ENCODE measurements at places on chromosomes 3 and 15. TPM values are rescaled to one million over a fixed set of nuclear protein-coding genes. Genes with fewer than 3 reads are reported as not detected.
A peak's percentile ranks its signal among the peaks of the same experiment; 100 is the strongest.

Gene CCDC13
- total RNA-seq = 1.3 TPM

GRCh38 chr3:44554626-44555592 lies at the start of gene ZKSCAN7:
Gene ZKSCAN7, plus strand, starts transcription at chr3:44555193. Its CDS starts 1,855 bp downstream, at chr3:44557048.
- H3K27me3 ChIP-seq = no peaks in the 10 kb centered on the region
- no peak for DNase-seq
- peak within 1 kb of the TSS; percentile 76 for H3K27ac ChIP-seq
- peak within 1 kb of the TSS; percentile 58 for H3K4me3 ChIP-seq

- H3K4me3 ChIP-seq = no peak overlapping the region
- H3K36me3 ChIP-seq = no peaks in the 10 kb centered on the region
- H3K4me1 ChIP-seq = peaks cover 7% of the 10 kb centered on the region
- no peak overlapping the region for H3K27ac ChIP-seq
Measured at GRCh38 chr3:52322466-52322865, 6.3 kb downstream of the DNAH1 start.

DNA sequence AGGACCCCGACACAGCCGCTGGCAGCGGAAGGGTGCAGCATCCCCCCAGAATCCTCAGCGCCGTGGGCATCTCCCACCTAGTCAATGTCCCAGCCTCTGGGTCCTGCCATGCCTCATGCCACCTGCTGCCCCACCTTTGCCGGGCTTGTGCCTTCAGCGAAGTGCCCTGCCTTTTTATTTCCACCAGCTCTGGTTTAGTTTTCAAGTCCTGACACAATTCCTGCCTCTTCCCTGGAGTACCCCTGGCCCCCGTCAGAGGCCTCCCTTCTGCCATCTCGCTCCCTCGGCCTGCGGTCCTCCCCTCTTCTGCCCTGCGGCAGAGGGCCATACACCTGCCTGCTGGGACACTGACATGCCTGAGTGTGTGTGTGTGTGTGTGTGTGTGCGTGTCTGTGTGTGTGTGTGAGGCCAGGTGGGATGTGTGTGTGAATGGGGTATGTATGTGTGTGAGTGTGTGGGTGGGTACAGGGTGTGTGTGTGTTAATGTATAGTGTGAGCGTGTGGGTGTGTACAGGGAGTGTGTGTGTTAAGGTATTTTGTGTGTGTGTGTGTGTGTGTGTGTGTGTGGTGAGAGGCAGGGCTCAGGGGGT lies 129.9 kb downstream of the SMAD6 start:
- no peak overlapping the region for H3K4me3 ChIP-seq
- no peak overlapping the region for H3K27ac ChIP-seq
- H3K27me3 ChIP-seq = peaks cover 4% of the 10 kb centered on the region
- H3K4me1 ChIP-seq = no peaks in the 10 kb centered on the region
- H3K36me3 ChIP-seq = no peaks in the 10 kb centered on the region

GRCh38 chr15:69319384-69320375 lies 21.0 kb downstream of the PAQR5 start:
- H3K36me3 ChIP-seq = no peaks in the 10 kb centered on the region
- DNase-seq = no peak
- no peak overlapping the region for H3K27ac ChIP-seq

Gene TTC23
- 12.1 TPM for total RNA-seq

DNA sequence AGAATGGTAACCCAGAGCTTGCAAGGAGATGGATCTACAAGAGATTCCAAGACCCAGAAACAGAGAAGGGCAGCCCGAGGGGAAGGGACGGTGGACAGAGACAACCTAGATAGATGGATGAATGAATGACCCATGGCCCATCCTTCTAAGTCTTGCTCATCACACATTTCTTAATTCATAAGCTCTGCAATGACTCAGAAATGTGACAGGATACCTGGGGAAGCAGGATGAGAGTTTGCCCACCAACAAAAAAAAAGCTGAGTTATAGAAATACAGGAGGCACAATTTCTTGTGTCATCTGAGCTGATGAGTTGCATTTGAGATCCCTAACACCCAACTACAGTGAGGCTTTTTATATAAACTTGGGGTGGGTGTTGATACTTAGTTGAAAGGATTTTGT lies 76.6 kb downstream of the CNTN3 start:
- H3K27me3 ChIP-seq = no peaks in the 10 kb centered on the region
- H3K4me3 ChIP-seq = no peak overlapping the region
- no peak overlapping the region for H3K27ac ChIP-seq
- no peaks in the 10 kb centered on the region for H3K4me1 ChIP-seq

Gene HTD2
- total RNA-seq = 4.5 TPM

- no peak for DNase-seq
- no peaks in the 10 kb centered on the region for H3K4me1 ChIP-seq
- no peak overlapping the region for H3K4me3 ChIP-seq
Measured at GRCh38 chr15:64275934-64276333, 80.0 kb downstream of the CSNK1G1 start.

Gene UNC13C
- not detected for total RNA-seq

DNA sequence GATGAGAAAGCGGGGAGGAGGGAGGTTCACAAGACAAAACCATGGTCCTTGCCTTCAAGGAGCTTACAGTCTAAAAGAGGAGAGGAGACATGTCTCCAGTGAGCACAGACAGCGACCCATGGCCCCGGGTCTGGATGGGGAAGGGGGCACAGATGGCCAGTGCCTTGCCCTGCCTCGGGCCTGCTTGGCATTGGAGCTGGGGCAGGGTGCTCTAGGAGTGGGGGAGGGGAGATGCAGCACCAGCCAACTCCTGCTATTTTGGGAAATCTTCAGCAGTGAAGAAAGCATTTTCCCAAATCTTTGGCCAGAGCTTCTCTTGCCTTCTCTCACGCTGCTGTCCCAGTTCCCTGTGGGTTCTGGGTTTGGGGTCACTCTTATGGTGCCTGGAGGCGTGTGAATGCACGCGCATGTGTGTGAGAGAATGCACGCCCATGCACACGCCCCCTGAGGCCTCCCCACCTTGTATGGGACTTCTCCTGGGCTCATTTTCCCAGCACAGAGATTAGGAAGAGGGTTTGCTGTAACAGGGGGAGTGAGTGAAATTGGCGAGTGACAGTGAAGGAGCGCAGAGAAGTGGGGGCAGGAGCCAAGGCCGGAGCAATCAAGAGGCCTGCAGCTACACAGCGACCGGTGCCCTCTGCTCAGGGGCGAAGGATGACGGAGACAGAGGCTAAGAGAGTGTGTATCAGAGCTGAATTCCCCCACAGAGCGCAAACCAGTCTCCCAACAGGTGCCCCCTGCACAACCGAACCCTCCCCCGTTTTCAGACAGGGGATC lies 71.5 kb downstream of the SEMA5B start:
- H3K4me3 ChIP-seq = no peak overlapping the region
- H3K27me3 ChIP-seq = peaks cover 18% of the 10 kb centered on the region
- no peaks in the 10 kb centered on the region for H3K4me1 ChIP-seq
- no peak for DNase-seq
